Small intestine (tissue), 16 donors: ENCODE measurements at places on chromosomes 7 and 10. TPM values are rescaled to one million over a fixed set of nuclear protein-coding genes. Genes with fewer than 3 reads are reported as not detected.

GRCh38 chr7:51029131-51029530, 246.4 kb upstream of the GRB10 start:
- no peaks in the 10 kb centered on the region for H3K27me3 ChIP-seq
- peaks cover 18% of the 10 kb centered on the region for H3K36me3 ChIP-seq
- H3K4me3 ChIP-seq = no peak overlapping the region
- H3K4me1 ChIP-seq = no peaks in the 10 kb centered on the region
- DNase-seq = no peak

- H3K27me3 ChIP-seq = peaks cover 5% of the 10 kb centered on the region
- peak; percentile 32 for DNase-seq
- no peaks in the 10 kb centered on the region for H3K36me3 ChIP-seq
- H3K4me3 ChIP-seq = no peak overlapping the region
- no peak overlapping the region for H3K27ac ChIP-seq
These were observed 102.5 kb downstream of the TRIL start for GRCh38 chr7:28855538-28856217.

DNA sequence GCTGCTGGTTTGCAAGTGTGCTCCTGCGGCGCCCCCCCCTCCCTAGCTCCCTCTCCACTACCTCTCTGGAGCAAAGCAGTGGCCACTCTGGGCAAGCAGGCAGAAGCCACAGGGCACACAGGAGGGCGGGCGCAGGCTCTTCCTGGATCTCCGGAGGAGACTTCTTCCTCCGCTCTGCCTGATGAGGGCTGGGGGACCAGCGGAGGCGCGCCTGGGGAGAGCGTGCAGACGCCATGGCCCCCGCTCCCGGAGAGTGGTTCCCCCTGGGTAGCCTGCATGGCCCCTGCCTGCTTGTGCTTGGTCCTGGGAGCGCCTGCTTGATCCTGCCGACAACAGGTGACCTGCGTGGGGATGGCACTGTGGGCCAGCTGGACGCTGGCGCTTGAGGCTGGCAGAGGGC, 29.0 kb downstream of the ANKMY2 start:
- no peak overlapping the region for H3K27ac ChIP-seq
- H3K36me3 ChIP-seq = peaks cover 28% of the 10 kb centered on the region

DNA sequence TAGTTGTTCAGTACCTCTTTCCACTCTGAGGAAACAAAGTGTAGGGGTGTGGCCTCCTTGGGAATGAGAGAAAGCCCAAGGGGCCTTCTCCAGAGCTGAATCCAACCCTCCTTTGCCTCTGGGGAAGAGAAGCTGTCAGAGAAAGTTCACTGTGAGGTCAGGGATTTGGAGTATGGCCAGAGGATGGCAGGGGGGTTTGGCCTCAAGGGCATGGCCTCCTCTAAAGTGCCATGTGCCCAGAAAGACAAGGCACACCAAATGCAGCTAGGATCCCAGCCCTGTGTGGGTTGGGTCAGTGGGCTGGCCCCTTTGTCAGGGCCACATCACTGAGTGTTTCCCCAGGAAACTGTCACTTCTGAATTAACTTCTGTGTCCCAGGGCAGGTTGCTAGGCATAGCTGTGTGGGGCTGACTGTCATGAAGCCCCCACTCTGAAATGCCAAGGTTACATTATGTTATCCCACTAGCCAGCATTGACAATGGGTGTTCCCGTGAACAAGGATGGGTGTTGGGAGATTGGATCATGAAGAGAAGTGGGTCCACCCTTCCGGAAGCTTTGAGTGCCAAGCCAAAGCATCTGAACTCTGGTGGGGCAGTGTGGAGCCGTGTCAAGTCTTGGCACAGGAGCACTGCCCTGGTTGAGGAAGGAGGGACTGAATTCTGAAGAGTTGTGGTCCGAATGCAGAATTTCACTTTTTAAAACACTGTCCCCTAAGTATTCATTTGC, 123.3 kb downstream of the ZMIZ1 start:
- H3K27me3 ChIP-seq = no peaks in the 10 kb centered on the region
- no peaks in the 10 kb centered on the region for H3K36me3 ChIP-seq
- DNase-seq = no peak
- H3K27ac ChIP-seq = no peak overlapping the region
- peaks cover 9% of the 10 kb centered on the region for H3K4me1 ChIP-seq

DNA sequence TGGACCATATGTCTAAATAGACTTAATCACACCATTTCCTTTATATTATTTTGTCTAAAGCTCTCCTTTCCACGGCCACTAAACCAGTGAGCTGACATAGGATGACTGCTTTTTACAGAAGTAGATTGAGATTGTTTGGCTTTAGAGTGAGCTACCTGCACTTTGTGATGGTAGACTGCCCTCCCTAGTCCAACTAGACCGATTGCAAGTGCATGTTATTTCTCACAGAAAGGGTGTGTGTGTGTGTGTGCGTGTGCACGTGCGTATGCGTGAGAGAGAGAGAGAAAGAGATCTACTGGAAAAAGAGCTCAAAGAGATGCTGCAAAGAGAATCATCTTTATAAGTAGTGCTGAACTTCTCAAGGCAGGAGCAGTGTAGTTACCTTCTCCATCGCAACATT, 60.7 kb downstream of the VCL start:
- no peaks in the 10 kb centered on the region for H3K36me3 ChIP-seq
- H3K27me3 ChIP-seq = no peaks in the 10 kb centered on the region
- no peak overlapping the region for H3K4me3 ChIP-seq

DNA sequence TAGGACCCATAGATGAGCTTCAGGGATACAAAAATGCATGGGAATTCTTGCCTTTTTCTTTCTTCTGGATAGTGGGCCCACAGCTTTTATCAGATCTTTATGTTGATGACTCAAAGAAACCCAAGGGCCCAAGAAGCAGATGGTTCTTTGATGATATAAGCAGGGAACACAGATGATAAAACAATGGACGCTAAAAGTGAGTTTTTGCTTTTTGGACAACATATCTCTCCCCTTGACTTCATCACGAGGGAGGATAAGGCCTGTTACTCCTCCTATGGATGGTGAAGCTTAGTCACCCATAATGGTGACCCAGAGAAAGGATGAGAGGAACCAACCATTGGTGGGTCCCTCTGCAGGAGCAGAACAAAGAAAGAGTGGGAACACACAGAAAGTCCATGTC, 6.5 kb upstream of the OGA start:
- H3K27ac ChIP-seq = no peak overlapping the region
- no peaks in the 10 kb centered on the region for H3K4me1 ChIP-seq
- H3K36me3 ChIP-seq = peaks cover 4% of the 10 kb centered on the region
- H3K27me3 ChIP-seq = no peaks in the 10 kb centered on the region

DNA sequence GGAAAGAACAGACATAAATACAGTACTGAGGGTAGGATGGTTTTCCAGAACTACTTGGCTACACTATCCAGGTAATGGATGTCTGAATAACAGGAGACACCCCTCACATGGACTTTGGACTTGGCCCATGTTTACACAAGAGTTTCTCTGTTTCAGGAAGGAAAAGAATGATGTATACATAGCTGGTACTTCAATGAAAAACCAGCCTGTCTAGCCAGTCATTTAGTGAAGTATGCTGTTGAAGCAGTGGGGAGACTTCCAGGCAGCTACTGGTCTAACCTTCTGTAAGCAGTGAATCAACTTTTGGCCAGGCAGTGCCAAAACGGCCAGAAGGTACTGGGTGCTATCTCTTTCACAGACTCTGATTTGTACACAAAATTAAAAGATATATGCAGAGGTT, 135.0 kb downstream of the MBL2 start:
- H3K36me3 ChIP-seq = no peaks in the 10 kb centered on the region
- H3K4me1 ChIP-seq = no peaks in the 10 kb centered on the region
- no peak overlapping the region for H3K4me3 ChIP-seq
- peak; percentile 63 for DNase-seq
- no peak overlapping the region for H3K27ac ChIP-seq

DNA sequence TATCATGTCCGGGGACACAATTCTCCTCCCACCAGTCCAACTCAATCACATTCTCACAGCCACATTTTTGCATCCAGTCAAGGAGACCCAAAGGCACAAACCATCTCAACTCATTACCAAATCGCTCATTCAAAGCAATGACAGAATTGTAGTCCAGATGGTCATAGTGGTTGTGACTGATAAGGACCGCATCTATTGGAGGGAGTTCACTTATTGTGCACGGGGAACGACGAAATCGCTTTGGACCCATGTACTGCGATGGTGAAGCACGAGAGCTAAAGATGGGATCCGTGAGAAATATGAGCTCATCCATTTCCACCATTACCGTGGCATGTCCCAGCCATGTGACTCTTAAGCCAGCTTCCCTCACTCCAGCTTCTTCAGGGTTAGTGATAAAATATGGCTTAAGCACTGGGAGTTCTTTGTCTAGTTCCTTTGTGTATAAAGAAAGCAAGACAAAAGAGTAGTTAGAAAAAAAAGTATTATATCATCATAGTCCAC, 29.1 kb downstream of the NAPEPLD start:
- peaks cover 3% of the 10 kb centered on the region for H3K4me1 ChIP-seq
- H3K27ac ChIP-seq = no peak overlapping the region
- DNase-seq = no peak
- H3K27me3 ChIP-seq = no peaks in the 10 kb centered on the region
- H3K36me3 ChIP-seq = peaks cover 26% of the 10 kb centered on the region

DNA sequence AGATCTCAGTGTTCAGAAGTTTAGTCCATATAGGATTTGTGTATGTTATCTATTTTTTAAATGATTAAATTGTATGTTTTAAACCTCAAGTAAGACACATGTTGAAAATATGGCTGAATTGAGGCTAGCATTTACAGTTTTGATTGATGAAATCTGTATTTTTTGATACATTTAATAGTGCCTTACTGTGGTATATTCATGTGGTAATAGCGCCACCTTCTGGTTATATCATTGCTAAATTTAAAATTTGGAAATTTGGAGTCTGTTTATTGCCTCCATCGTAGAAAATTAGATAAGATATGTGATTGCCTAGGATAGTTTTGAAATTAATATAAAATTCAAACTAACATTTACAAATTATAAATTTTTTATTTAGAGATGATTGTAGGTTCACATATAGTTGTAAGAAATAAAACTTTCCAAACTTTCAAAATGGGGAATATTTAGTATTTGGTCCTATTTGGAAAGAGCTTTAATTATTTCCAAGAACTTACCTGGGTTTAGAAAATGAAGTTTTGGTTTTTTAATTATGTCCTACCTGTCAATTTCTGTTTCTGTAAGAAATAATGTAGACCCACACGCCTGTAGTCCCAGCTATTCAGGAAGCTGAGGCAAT, 19.1 kb upstream of the ARMS2 start:
- H3K27ac ChIP-seq = no peak overlapping the region
- no peaks in the 10 kb centered on the region for H3K27me3 ChIP-seq
- no peak overlapping the region for H3K4me3 ChIP-seq
- peak; percentile 43 for DNase-seq
- H3K36me3 ChIP-seq = peaks cover 4% of the 10 kb centered on the region

DNA sequence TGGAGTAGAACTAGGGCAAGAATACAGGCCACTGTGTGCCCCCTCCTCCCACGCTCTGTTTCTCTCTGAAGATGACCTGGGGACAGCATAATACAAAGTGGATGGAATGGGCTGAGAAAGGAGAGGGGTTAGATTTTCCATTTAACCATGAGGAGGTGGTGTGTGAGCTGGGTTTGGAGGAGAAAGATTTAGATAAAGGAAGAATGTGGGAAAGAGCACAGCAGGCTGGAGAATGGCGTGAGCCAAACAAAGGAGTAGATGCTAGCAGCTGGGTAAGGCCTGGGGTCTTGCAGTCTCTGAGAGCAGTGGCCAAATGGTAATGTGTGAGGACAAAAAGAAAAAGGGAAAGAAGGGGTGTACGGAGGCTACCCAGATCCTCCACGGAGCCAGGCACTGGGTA, 8.6 kb downstream of the PNLIPRP2 start:
- H3K27me3 ChIP-seq = no peaks in the 10 kb centered on the region
- peaks cover 11% of the 10 kb centered on the region for H3K36me3 ChIP-seq
- no peak overlapping the region for H3K27ac ChIP-seq

- H3K27me3 ChIP-seq = no peaks in the 10 kb centered on the region
- H3K4me3 ChIP-seq = no peak overlapping the region
- H3K4me1 ChIP-seq = no peaks in the 10 kb centered on the region
- no peaks in the 10 kb centered on the region for H3K36me3 ChIP-seq
- H3K27ac ChIP-seq = no peak overlapping the region
These were observed 172.3 kb downstream of the C1GALT1 start for GRCh38 chr7:7354674-7355073.

DNA sequence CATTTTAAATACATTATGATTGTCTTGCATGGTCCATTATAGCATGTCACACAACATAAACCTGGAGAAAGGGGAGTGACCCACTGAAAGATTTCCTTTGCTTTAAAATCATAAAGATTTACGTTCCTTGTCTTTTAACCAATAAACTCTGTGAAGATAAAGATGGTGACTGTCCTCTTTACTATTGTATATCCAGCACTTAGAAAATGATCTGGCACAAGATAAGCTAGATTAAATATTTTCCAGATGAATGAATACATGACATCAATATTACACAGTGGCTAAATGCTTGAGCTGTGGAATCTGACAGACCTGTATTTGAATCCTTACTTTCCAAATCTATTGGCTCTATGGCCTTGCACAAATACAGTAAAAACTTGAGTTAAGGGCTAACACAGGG, 938.4 kb downstream of the SORCS1 start:
- no peaks in the 10 kb centered on the region for H3K27me3 ChIP-seq
- H3K27ac ChIP-seq = no peak overlapping the region
- H3K36me3 ChIP-seq = no peaks in the 10 kb centered on the region

DNA sequence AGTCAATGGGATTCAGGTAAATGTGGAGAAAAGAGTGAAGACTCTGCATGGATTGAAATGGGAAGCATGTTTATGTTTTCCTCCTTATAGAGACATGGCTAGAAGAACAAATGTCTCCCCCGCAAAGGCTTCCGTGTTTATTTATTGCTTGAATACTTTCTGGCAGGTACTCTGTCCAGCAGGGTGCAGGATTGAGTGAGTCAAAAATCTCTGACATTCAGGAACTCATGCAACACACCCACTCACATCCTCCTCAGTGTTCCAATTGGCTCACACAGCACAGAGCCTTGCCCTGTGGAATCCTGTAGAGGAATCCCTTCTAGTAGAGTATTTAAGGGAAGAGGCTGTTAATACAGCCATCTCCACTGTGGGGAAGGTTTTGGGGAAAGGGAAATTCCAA, 290.3 kb upstream of the VWC2 start:
- no peak for DNase-seq
- H3K4me3 ChIP-seq = no peak overlapping the region
- no peaks in the 10 kb centered on the region for H3K4me1 ChIP-seq
- H3K27me3 ChIP-seq = no peaks in the 10 kb centered on the region
- no peak overlapping the region for H3K27ac ChIP-seq

GRCh38 chr10:78332012-78332411, 298.3 kb downstream of the RPS24 start:
- H3K27me3 ChIP-seq = no peaks in the 10 kb centered on the region
- H3K4me1 ChIP-seq = no peaks in the 10 kb centered on the region
- no peak overlapping the region for H3K27ac ChIP-seq
- H3K36me3 ChIP-seq = no peaks in the 10 kb centered on the region
- no peak overlapping the region for H3K4me3 ChIP-seq

Gene LOXL4
- polyA plus RNA-seq = not detected

Gene LIPF
- 7.6 TPM for polyA plus RNA-seq

Gene MDH2
- 169 TPM for polyA plus RNA-seq

Gene FAM131B
- polyA plus RNA-seq = 0.54 TPM

Gene CLRN3
- polyA plus RNA-seq = 150 TPM

Gene LIPK
- polyA plus RNA-seq = not detected

Gene LDB3
- 2.2 TPM for polyA plus RNA-seq

Gene LEP
- polyA plus RNA-seq = not detected

Gene ARMH3
- polyA plus RNA-seq = 17.0 TPM
